ENCODE measurements at places on chromosomes 1 and 21.

DNA sequence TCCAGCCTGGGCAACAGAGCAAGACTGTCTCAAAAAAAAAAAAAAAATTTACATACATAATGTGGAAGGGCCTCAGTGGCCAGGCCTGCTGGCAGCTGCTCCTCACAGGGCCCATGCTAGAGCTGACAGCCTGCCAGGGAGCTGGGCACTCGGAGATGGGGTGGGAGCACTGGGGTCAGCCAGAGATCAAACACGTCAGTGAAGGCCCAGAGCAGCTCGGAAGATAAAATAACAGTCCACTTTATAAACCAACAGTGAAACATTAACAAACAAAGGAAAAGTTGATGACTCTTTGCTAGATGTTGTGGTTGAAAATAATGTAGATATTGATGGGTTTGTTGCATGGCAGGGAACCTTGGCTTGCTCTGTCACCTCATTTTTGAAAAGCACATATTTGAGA lies 42.7 kb downstream of the ATP5PF start:
- DNase-seq, result no peak

DNA sequence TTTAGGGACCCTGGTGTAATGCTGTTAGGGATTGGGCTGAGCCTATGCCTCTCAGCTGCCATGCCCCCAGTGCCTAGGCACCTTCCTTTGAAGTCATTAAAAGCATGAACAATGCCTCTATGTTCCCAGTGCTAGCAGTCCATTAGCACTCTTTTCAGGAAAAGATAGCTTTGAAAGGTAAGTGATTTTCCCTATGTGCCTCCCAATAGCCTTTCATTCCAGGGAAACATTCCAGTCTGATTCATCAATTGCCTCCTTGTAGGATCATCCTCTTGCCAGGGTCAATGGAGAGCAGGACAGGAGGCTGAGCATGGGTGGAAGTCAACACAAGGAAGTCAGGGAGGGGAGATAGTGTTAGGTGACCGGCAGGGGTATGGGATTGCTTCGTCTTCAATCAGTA lies 8.6 kb upstream of the IGSF21 start:
- DNase-seq, result no peak

- no peak for DNase-seq
These were observed 2.3 kb upstream of the DMRTA2 start for GRCh38 chr1:50425376-50426107.

DNA sequence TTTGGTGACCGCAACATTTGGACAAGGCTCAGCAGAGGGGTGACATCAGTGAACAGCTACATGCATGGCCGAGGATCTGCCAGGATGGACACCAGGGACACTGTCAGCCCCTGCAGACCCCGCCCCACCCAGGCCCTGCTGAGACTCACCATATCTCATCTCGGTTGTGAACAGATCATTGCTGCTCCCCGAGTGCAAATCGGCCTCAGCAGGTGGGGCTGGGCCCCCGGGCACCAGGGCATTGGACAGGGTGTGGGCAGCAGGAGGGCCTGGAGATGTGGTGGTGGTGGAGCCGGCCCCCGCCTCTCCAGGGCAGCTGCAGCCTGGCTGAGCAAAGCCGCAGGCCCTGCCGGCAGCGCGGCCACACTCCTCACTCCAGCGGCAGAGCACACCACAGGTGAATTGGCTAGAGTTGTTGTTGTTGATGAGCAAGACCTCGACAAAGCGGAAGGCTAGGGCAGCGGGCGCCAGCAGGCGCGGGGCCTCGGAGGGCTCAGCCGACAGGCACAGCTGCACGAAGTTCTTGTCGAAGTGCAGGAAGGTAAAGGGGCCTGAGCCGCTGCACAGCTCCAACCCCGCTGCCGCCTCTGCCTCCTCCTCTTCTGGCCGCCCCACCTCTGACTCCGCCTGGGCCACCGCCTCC lies 8.2 kb downstream of the ADGRB2 start:
- DNase-seq, result no peak

DNA sequence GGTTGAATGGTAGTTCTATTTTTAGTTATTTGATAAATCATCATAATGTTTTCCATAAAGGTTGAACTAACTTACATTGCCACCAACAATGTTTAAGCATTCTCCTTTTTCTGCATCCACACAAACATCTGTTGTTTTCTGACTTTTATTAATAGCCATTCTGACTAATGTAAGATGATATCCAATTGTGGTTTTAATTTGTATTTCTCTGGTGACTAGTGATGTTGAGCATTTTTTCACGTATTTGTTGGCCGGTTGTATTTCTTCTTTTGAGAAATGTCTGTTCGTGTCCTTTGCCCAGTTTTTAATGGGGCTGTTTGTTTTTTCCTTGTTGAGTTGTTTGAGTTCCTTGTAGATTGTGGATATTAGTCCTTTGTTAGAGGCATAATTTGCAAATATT lies 24.6 kb upstream of the SLC35F3 start:
- no peak for DNase-seq

- DNase-seq, result no peak
These were observed 62.7 kb downstream of the SIK1 start for GRCh38 chr21:43364261-43364510.

DNA sequence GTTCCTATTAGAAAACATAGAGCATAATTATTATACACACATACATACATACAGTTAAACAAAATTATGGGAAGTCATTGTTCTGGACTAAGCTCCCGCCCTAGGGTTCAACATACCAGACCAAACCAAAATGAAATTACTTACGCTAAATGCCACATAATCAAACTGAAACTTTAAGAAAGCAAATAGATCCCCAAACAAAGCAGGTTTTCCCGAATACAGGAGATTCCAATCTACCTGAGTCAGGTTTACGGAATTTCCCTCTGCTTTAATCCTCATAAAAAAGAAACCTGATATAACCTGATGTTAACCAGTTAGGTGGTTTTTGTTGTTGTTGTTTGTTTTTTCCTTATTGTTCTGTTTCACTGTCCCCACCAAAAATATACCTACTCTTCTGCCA lies 1886.9 kb downstream of the NCAM2 start:
- no peak for DNase-seq

GRCh38 chr1:23588749-23589548 lies 29.6 kb upstream of the ID3 start:
- DNase-seq, result no peak

DNA sequence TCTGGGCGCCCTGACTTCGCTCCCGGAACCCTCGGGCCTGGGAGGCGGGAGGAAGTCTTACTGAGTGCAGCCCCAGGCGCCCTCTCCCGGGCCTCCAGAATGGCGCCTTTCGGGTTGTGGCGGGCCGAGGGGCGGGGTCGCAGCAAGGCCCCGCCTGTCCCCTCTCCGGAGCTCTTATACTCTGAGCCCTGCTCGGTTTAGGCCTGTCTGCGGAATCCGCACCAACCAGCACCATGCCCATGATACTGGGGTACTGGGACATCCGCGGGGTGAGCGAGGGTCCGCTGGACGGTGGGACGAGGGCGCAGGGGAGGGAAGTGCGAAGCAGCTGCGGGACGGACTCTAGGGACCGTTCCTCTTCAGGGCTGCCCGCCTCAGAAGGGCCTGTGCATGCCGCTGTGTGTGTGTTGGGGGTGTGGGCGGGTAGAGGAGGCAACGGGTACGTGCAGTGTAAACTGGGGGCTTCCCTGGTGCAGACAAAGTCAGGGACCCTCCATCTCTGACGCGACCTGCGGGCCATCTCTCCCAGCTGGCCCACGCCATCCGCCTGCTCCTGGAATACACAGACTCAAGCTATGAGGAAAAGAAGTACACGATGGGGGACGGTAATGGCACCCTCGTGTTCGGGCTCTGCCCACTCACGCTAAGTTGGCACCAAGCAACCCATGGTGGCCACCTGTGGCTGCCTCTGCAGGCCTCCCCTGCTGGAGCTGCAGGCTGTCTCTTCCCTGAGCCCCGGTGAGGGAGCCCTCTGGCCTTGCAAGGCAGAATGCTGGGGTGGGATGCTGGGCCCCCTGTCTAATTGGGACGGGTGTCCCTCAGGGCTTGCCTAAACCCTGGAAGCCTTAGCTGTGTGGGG lies at the start of gene GSTM1:
TSS of gene GSTM1 (plus strand) at position 177 of the 859 bp plus-strand sequence. CDS start at position 234, 57 bp downstream.
- DNase-seq, result no peak

- DNase-seq, result no peak
These were observed 2.7 kb downstream of the HUNK start for GRCh38 chr21:31875496-31876015.

DNA sequence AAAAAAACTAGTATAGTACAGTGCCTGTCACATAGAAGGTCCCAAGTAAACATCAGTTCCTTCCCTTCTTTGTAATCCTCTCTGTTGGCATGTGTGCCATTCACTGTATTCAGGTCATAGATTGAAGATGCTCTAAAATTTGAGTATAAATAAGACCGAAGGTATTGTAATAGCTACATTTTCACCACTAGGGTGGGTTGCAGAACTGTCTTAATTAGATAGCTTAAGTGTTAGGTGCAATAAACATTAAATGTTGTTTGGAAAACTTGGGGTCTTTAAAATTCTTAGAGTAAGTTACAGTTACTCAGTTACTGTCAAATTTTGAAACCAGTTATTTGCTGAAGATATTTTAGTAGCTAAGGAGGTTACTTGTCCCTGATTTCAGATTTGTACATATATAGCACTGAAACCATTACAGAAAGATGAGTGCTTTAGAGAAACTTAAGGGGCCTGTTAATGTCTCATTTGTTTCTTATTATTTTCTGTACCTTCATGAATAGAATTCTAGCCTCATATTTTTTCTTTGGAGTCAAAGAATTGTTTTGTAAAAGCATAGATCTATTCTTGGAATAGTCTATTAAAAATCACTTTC lies 24.3 kb downstream of the PER3 start:
- no peak for DNase-seq

GRCh38 chr1:171019971-171020370 lies 70.7 kb upstream of the FMO3 start:
- DNase-seq, result no peak

DNA sequence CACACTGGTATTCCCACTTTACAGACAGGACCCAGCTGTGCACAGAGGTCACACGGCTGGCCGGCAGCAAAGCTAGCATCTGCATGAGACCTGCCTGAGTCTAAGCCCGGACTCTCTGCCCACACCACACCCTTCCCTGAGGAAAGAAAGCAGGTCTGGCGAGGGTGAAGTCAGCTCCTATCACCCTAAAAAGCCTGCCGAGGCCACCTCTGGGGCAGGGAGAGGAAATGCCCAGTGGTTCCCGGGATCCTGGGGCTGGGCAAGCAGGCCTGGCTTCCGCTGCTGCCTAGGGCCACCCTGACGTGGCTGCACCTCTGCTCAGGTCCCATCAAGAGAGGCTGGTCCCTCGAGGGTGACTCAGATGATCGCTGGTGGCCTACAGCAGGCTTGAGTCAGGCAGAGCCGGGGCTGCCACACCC lies 42.2 kb downstream of the RAP1GAP start:
- no peak for DNase-seq

GRCh38 chr1:111911061-111911460 lies 78.4 kb downstream of the KCND3 start:
- DNase-seq, result no peak

- no peak for DNase-seq
These were observed 712.1 kb downstream of the LTN1 start for GRCh38 chr21:28280611-28281010.

DNA sequence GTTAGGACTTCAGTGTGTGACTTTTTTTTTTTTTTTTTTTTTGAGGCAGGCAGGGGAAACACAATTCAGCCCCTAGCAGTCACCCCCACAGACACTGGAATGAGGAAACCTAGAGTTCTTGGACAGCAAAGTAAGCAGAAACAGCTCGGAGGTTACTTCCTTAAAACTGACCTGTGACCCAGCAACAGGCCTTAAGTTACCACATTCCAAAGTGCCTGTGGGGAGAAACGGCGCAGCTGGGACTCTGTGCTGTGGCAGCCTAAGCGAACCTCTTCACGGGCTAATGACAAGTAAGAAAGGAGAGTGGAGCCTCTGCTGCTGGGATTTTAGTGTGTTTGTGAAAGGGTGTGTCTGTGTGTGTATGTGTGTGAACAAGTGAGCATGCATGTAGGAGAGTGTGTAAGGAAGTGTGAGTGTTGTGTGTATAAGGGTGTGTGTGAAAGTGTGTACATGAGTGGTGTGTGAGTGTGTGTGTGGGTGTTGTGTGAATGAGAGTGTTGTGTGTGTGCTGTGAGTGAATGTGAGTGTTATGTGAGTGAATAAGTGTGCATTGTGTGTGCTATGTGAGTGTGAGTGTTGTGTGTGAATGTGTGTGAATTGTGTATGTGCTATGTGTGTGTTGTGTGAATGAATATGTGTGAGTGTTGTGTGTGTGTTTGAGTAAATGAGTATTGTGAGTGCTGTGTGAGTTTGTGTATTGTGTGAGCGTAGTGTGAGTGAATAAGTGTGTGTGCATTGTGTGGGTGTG lies 180.8 kb downstream of the BRINP2 start:
- DNase-seq, result no peak

- no peak for DNase-seq
These were observed 79.0 kb downstream of the ST3GAL3 start for GRCh38 chr1:43786201-43786958.

DNA sequence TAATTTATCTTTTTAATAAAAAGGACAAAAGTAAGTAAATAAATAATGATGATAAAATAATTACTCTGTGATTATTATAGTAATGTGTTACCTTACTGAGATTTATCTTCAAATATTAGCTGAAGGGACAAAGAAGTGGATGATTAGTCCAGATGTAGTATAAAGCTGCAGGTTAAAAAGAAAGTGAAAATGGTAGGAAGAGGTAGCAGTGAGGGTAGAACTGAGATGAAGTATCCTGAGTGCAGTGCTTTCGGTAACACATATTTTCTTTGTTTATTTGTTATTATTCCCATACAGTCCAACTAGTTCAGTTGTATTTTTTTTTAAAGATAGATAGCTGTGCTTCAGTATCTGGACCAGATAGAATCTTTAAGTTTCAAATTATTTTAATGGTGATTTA lies 1203.5 kb downstream of the NCAM2 start:
- no peak for DNase-seq

DNA sequence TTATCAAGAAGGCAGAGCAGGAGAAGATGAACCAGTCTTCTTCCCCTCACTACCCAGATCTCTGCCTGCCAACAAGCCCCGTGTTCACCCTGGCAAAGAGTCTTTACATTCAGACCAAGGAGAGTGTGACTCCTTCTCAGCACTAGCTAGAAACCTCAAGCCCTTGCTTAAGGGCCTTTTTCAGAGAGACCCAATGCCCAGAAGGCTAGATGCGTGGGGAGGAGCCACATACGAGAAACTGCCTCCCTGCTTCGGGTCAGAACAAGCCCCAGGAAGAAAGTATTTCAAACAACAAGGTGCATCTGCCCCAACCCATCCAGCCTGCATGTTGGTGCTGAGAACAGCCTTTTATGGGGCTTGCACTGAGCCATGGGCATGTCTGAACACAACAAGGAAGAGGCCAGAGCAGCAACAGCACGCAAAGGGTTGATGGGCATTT lies 152.7 kb upstream of the CAMK1G start:
- DNase-seq, result no peak

DNA sequence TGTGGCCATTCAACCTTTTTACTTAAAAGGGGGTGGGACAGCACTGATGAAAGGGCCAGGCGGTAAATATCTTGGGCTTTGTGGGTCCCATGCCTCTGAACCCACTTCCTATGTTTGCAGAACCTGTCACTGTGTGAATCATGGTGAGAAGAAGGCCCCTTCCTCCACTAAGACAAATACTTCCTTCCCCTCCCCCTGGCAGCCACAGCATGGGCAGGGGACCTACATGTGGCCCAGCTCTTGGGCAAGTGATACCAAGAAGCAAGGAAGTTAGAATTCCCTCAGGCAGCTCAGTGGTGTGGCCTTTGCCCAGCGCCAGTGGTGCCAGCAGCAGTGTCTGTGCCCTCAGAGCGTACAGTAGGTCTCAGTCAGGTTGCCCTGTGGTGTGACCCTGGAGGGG lies 168.6 kb downstream of the TRIM33 start:
- DNase-seq, result no peak
